ENCODE measurements at places on chromosomes 16 and 17.
A peak's percentile ranks its signal among the peaks of the same experiment; 100 is the strongest.

- no peak for DNase-seq
Observed at GRCh38 chr16:13176711-13177110, 275.3 kb downstream of the SHISA9 start.

GRCh38 chr17:72184805-72185204 lies 64.0 kb downstream of the SOX9 start:
- no peak for DNase-seq

- DNase-seq: no peak
Observed at GRCh38 chr16:72940886-72941285, 107.0 kb downstream of the ZFHX3 start.

GRCh38 chr16:17396762-17397498 lies 73.8 kb downstream of the XYLT1 start:
- no peak for DNase-seq

DNA sequence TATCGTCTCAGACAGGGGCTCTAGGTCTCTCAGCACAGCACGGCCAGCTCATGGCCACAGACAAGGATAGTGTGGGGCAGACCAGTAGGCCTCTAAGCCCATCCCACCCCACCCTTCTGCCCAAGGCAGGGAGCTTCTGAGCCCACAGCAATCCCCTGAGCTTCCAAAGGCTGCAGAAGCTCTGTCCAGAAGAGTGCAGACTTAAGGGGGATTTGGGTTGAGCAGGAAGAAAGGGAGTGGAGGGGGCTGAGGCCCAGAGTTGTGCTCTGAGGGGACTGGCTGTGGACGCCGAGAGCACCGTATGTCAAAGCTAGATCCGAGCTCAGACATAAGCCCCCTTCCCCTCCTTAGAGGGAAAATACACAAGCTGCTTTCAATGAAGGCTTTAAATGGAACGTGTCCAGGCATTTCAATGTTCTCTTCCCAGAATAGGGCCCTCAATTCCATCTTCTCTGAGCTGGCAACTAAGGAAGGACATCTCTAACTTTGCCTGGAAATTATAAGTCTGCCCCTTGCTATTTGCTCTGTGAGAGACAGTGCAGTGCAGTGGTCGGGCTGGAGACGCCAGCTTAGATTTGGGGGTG lies 116.4 kb upstream of the RPL38 start:
- no peak for DNase-seq

DNA sequence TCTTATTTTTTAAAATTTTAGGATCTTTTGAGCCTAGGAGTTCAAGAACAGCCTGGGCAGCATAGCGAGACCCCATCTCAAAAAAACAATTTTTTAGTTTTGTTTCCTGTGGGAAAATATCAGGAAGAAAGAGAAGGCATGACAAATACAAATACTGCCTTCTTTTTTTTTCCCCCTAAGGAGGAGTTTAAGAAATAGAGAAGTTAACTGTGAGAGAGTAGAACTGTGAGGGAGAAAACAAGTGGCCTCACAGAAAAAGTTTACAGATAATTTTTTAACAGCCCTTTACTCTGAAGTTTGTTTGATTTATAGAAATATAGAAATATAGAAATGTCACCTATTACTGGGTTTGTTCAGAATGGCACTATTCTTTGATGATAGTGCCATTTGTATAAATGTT lies 21.1 kb downstream of the TTYH2 start:
- DNase-seq: no peak

- DNase-seq: no peak
Observed at GRCh38 chr16:84746231-84746630, 46.4 kb downstream of the USP10 start.

DNA sequence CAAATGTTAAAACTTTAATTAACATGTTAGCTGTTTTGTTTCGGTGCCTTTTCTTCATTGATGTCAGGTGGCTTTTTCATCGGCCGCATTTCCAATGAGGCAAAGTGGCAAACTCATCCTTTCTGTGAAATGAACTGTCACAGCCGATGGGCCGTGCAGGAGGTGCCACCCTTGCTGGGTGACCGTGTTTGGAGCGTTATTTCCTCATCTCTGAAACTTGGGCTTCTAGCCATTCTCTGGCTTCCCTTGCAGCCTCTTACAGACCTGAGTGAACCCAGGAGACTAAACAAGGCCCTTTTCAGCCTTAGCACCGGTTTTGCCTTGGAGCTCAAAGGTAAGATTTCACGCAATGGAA lies 42.2 kb upstream of the PRSS54 start:
- DNase-seq: no peak

DNA sequence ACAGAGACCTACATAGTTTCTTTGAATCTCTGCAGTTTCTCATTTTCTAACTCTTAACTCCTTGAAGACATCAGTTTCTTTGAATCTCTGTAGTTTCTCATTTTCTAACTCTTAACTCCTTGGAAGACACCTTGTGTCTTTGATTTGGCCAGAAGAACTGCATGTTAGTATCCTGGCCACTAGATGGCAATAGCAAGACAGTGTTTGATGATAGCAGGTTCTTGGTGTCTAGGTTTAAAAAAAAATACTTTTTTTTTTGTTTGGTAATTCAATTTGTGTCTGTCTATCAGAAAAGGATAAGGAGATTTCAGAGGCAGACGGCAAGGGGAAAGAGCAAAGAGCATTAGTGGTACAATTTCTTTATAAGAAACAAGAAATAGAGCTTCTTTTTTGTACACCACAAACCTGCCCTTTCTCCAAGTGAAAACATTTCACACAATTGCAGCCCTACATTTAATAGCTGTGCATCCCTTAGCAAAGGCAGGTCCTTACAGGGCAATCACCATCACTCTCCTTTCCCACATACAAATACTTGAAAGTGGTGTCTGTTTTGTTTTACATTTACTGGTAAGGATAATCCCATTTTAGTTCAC lies 1324.9 kb upstream of the CDH8 start:
- DNase-seq: peak; percentile 1

DNA sequence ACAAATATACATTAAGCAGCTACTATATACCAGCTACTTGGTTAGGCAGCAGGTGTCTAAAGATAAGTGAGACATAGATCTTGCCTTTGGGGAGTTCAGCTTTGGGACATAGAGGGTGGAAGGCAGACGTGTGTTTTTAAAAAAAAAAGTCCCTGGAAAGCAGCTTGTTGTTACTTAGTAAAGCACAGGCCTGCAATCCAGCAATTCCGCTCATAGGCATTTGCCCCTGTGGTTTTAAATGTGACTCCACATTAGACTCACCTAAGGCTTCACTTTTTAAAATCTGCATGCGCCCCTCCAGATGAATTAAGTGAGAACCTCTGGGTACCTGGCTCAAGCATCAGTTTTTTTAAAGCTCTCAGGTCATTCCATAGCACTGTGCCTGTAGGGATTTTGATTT lies 7.2 kb upstream of the MLYCD start:
- DNase-seq: no peak

DNA sequence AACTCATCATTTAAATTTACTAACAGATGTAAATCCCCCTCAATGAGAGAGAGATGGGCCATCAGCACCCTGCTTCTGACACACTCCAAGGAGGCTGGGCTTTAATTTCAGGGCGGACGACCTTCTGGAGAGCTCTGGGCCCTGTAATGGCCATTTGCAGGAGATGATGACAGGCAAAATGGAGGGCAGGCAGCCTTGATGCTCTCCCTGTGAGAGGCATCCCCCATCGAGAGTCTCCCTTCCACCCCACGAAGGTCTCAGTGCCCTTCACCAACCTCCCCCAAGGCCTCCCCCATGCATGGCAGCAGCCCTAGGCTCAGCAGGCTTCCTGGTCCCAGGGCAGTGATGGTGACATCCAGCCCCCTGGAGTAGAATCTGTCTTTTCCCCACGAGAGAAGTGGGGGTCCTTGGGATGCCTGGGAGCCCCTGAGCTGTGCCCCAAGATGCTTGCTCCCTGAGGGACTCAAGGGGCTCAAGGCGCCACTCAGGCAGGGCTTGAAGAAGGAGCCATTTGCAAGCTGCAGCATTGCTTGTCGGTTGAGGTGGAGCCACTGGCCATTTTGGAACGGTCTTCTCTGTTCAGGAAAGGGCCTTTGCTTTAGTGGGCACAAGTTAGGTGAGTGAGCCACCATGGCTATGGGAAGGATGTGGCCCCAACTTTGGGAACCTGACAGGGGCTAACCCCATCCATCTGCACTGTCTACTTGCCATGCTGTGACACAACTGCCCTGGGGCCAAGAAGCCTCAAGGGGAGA lies 82.6 kb downstream of the C16orf78 start:
- no peak for DNase-seq
